ENCODE measurements at places on chromosomes 6 and 20.

GRCh38 chr20:46031701-46032254, 2.8 kb downstream of the SLC12A5 start:
- DNase-seq: peak; percentile 25

DNA sequence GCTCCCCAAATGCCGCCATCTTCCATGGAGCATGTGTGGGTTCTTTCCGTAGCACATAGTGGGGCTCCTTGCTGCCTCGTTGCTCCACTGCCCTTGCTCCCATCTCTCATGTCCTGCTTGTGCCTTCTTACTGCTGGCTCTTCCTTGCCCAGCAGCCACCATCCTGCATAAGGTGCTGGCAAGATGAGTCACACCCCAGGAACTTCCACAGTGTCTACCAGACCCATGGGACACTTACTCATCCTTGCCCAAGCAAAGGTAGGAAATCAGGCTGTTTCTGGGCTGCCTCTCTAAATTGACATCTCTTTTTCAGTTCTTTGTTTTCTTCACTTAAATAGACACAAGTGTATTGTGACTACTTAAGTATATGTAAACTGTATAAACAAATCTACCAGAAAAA, 39.4 kb upstream of the RGS17 start:
- DNase-seq: no peak

GRCh38 chr20:17661121-17661744, 20.8 kb downstream of the RRBP1 start:
- no peak for DNase-seq

- no peak for DNase-seq
Measured at GRCh38 chr6:143677891-143678791, at the start of gene PHACTR2. TSS of gene PHACTR2 (plus strand) at chr6:143677965. CDS start at chr6:143678164, 199 bp downstream.

- DNase-seq: no peak
Measured at GRCh38 chr20:47863315-47863965, 78.2 kb upstream of the SULF2 start.
